ENCODE measurements at places on chromosomes 2 and 18. TPM values are rescaled to one million over a fixed set of nuclear protein-coding genes. Genes with fewer than 3 reads are reported as not detected.

- H3K27ac ChIP-seq = peak overlapping the region; percentile 79
- H3K4me3 ChIP-seq = peak overlapping the region; percentile 5
- H3K36me3 ChIP-seq = no peaks in the 10 kb centered on the region
- peaks cover 22% of the 10 kb centered on the region for H3K4me1 ChIP-seq
- peaks cover 3% of the 10 kb centered on the region for H3K27me3 ChIP-seq
Observed at GRCh38 chr2:240426845-240427721, 8.4 kb upstream of the GPC1 start.

Gene GFPT1
- total RNA-seq = 50.9 TPM

DNA sequence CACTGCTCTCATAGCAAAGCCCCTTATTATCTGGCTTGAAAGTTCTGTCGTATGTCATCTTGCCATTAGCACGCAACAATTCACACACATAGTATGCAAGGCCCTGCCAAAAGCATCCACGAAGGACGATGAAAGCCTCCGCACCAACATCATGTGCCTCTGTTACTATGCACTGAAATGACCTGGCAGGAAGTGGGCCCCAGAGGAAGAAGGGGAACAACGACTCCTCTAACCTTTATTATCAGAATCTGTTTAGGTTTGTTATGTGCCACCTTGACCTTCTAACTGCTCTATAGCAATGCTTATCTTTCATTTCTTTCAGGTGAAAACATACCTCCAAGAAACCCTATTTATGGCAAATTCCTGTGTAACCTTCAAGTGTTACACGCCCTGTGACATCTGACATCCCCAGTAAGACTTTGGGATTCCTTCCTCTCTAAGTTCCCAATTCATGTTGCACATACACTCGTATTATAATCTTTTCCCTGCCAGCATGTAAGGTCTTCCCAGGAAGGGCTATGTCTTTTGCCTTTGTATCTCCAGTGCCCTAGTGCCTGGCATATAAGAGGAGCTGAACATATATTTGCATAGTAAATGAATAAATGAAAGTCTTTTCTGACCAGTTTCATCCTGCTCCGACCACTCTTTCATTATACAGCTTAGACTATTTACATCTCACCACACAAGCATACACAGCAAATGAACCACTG lies 7.0 kb upstream of the NDUFV2 start:
- H3K4me3 ChIP-seq = no peak overlapping the region
- no peak for DNase-seq
- no peaks in the 10 kb centered on the region for H3K36me3 ChIP-seq

Gene RTP5
- not detected for total RNA-seq

GRCh38 chr2:8857709-8858108 lies 20.3 kb upstream of the KIDINS220 start:
- no peak for DNase-seq
- H3K27ac ChIP-seq = peak overlapping the region; percentile 50
- no peaks in the 10 kb centered on the region for H3K4me1 ChIP-seq
- no peak overlapping the region for H3K4me3 ChIP-seq
- H3K36me3 ChIP-seq = peaks cover 15% of the 10 kb centered on the region

DNA sequence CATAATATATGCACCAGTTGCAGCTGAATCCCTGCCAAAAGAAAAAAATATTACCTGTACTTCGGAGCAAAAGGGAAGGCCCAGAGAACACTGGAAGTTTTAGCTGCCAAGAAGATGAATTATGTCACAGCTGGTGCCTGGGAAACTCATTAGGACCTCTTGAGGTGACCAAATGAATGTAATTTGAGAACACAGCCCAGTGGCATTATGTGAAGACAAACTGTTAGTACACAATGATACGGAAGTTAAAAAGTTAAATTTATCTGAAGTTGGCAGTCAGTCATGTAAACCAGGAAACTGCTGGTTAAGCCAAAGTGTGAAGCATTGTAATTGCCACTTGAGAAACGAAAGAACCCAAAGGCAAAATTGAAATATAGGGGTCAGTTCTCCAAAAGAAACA lies 80.7 kb downstream of the EML4 start:
- DNase-seq = no peak
- peaks cover 9% of the 10 kb centered on the region for H3K36me3 ChIP-seq
- H3K27ac ChIP-seq = peak overlapping the region; percentile 84
- peak overlapping the region; percentile 27 for H3K4me3 ChIP-seq

DNA sequence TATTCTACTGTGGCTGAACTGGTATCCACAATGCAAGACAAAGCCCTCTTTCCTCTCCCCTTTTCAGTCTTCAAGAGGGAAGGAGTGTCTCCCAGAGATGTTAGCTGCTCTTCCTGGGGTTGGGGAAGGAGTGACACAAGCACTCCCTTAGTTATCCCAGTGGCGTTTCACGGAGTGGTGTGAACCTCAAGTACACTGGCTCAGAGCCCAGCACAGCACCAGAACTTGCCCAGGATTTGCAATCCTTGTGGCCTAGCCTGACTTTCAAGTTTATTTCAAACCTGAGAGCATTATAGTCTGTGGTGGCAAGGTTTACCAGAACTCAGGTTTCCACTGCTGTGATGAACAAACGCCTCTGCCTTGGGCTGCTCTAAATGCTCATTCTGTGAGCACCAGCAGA lies 162.5 kb downstream of the CCDC102B start:
- H3K27me3 ChIP-seq = no peaks in the 10 kb centered on the region
- H3K4me3 ChIP-seq = no peak overlapping the region
- peaks cover 12% of the 10 kb centered on the region for H3K4me1 ChIP-seq
- DNase-seq = no peak

Gene CHRNA1
- not detected for total RNA-seq

Gene LIMS4
- total RNA-seq = 1.4 TPM
